ENCODE measurements at places on chromosomes 1 and 21.

- DNase-seq, result no peak
These were observed 3.1 kb downstream of the LRP8 start for GRCh38 chr1:53324728-53325297.

- DNase-seq, result no peak
These were observed 89.7 kb upstream of the ADAR start for GRCh38 chr1:154697710-154698109.

DNA sequence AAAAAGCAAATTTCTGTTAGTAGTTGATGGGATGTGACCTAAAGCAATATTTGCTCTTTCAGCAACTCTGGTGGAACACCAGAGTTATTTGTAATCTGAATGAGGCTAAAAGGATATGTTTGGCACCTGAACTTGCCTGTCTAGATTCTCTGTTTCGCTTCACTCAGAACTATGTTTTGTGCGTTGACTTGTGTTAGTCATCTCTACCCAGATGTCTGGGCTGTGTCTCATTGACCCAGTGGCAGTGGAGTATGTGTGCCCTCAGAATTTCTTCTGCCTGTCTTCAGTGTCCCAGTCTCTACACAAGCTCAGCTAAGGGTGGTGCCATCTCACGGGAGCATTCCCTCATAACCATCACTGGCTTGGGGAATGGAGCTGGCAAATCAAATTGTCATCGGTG is 13.9 kb downstream of the KCNK1 start:
- no peak for DNase-seq

DNA sequence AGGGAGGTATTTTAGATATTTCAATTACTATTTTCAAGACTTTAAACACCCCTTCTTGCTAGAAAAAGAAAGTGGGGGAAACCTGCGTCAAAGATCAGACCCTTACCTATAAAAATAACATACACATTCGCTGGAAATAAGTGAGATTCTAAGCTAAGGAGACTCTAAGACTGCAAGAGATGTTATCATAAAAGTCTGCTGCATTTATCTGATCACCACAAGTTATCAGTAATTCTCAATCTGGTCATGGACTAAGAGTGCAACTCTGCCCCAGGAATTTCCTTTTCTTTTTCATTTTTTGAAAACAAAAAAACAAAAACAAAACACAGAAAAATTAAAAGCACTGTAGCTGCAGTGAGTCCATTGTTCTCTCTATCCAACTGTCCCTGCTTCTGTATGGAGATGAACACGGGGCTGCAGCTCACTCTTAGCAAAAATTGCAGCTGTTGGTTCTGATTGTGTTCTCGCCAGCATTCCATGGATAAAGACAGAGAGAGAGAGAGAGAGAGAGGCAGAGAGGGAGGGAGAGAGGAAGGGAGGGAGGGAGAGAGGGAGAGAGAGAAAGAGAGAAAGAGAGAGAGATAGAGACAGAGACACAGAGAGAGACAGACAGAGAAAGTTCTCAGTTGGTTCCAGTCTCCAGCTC is 14.1 kb downstream of the XKR8 start:
- no peak for DNase-seq

DNA sequence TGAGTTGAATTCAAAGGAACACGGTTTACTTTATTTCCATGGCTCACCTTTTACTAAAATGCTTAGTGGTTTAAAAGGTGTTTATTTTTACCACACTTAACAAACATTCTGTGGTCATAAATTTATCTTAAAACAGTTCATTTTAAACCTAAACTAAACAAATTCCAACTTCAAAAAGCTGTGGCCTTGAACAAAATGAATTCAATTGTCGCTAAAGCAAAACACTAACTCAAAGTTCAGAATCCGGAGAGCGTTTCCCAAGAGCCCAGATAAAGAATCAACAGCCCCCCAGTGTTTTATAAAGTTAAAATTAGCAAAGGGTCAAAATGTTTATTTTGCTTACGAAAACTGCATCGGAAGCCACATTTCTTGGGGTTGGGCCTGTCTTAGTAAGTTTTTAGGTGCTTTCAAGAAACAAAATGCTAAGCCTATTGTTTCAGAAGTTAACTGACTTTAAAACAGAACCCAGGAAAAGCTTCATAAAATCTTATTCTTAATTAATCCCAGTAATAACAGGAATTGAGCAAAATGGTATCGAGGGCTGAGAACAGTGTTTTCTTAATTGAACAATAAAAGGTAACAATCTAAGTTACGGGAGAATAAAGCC is 1.3 kb downstream of the PUM1 start:
- DNase-seq, result no peak

GRCh38 chr21:16215663-16216183 is 485.9 kb downstream of the USP25 start:
- no peak for DNase-seq

GRCh38 chr1:1238702-1239178 is 6.7 kb downstream of the B3GALT6 start:
- no peak for DNase-seq

- no peak for DNase-seq
These were observed 195.0 kb upstream of the OLFM3 start for GRCh38 chr1:102191723-102192122.

GRCh38 chr1:41711581-41711980 is 207.1 kb downstream of the HIVEP3 start:
- DNase-seq, result no peak

DNA sequence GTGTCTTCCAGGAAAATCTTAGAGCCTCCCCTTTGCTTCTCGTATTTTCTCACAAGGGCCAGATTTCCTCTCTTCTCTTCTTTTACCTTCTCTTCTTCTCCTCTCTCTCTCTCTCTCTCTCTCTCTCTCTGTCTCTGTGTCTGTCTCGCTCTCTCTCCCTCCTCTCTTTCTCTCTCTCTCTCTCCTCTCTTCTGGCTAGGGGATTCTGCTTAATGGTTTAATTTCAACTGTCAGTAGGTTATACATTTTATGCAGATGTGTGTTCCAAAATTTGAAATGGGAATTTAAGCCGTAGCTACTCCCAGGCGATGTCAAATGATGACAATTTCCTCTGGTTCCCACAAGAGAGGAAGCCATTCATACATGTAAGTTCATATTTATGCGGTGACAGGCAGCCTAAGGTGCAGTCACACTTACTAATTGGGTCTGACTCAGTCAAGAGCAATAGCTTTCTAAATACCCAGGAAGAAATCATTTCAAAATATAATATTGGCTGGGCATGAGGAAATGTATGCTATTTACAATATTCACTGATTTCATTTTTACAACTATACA is 1.4 kb downstream of the DSCAM start:
- DNase-seq, result no peak

- DNase-seq, result no peak
These were observed 178.1 kb upstream of the PBX1 start for GRCh38 chr1:164380893-164381292.

DNA sequence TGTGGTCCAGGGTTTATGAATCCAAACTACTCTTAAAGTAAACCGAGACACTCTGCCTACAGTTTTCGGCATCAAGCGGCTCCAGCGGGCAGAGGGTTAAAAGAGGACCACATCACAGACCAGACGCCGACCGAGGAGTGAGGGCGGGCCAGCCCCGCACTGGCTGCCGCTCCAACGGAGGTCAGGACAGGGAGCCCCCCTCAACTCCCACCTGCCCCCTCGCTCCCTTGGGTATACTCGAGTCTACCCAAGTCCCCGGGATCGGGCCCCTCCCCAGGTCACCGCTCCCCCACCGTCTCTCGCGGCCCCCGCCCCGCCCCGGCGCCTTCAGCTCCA is 312 bp downstream of the ARNT start:
- no peak for DNase-seq

- no peak for DNase-seq
These were observed 3.8 kb downstream of the ARV1 start for GRCh38 chr1:230982696-230983095.
